Head of caudate nucleus (tissue), 42 donors: ENCODE measurements at places on chromosomes 1 and 21.

GRCh38 chr1:22645931-22646330 lies 2.5 kb downstream of the C1QC start:
- DNase-seq: no peak

DNA sequence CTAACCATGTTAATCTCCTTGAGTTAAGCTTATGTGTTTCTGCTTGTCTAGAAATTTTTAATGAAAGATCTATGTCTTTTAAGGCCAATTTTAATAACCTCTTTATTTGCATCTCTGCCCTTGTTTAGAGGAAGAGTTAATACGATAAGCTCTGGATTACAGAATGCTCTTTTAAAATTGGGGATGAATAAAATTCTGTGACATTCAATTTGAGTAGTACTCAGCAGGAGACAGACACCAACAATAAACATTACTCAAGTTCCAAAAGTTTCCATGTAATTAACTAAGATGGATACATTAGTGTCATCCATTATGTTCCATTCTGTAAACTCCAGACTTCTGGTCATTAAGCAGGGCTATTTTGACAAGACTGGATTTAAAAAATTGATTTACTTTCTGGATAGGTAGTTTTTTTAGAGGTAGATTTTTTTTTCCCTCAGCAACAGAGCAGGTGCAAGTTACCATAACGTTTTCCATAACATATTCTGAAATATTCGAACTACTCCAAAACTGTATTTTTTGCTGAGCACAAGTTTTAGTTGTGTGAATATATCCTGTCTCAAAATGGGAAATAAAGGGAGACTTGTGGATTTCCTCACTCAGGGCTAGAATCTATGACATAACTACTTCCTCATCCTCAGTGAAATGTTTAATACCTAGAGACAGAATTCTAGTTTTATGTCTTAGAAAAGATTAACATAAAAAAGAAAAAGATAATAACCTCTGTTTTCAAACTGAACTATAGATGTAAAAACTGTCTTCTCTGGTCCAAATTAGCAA lies 221.7 kb downstream of the NEGR1 start:
- no peak for DNase-seq

DNA sequence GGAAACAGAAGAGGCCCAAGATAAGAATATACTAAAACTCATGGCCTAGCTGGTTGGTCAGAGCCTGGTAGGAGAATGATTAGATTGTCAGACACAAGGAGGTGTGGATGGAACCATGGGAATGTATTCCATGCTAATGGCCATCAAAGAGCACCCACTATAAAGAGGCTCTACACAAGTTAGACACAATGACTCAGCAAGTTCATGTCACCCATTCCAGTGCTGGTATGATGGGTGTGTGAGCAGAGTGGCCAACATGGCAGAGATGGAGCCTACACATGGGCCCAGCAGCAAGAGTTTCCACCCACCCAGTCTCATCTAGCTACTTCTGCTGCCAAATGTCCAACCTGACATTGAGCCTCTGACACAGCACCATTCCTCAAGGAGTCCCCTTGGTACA lies 97.5 kb upstream of the COG2 start:
- no peak for DNase-seq

- no peak for DNase-seq
Measured at GRCh38 chr1:101314244-101314643, 77.4 kb downstream of the S1PR1 start.

DNA sequence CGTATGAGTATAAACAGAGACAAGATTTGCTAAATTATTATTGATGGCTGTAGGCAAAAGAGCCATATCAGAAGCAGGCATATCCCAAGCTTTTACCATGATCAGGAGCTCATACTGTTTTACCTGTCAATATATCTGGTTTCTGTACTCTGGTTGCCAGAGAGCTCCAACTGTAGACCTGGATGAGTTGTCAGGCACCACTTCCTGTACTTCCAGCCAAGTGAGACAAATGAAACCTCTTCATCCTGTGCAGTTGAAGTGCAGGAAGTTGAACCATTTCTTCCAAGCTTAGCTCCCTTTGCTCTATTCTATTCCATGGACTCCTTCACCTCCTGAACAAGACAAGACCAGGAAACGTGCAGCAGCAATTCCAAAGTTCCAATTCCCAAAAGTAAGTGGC lies 115.6 kb downstream of the ZNF281 start:
- DNase-seq: no peak
